ENCODE measurements at places on chromosomes 11 and 22.

DNA sequence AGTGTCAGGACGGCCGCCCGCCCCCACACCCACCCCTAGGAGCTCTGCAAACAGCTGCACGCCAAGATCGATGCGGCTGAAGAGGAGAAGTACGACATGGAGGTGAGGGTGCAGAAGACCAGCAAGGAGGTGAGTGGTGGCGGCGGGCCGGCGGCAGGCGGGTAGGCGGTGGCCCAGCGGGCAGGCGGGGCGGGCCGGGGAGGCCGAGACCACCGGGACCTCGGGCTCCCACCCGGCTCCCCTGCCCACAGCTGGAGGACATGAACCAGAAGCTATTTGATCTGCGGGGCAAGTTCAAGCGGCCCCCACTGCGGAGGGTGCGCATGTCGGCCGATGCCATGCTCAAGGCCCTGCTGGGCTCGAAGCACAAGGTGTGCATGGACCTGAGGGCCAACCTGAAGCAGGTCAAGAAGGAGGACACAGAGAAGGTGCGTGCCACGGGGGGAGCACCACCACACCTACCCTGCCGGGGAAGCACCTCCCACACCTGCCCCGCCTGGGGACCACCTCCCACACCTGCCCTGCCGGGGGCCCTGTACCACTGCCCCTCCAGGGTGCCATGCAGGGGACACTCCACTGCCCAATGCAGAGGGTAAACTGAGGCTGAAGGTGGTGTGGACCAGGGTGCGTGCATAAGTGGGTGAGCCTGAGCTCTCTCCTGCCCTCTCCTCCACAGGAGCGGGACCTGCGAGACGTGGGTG lies 2.1 kb downstream of the TNNI2 start:
- DNase-seq, result no peak

DNA sequence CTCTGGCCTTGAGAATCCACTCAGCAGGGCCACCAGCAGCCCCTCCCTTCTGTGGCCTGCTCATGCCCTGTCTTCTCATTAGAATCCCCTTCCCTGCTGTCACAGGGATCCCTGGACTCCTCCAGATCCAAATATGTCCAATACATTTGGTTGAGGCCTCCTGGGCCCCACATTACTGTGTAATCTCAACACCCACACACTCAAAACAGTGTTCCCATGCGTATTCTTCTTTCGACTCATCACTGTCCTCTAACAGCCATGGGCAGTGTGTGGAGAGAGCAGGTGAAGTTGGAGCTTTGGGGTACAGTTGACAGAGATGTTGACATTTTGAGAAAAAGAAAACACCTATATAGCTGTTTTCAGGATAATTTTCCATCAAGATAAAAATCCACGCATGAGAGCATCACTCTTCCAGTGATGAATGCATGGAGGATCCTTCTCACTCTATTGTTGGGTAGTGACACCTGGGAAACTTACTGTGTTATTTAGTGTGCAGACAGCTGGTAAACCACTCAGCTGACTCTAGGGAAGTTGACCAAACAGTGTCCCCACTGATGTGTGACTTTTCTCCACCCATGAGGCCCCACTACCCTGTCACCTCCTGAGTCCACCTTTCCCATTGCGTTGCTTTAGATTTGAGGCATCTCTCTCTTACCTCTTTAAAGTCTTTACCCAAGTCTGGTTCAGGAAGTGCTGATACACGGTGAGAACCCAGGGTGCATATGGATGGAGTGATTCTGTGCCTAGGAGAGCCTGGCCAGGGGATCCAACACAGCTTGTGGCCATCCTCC lies 28.7 kb upstream of the VPREB1 start:
- DNase-seq, result no peak

- DNase-seq, result no peak
Measured at GRCh38 chr11:75434051-75434450, 1.0 kb upstream of the KLHL35 start.

DNA sequence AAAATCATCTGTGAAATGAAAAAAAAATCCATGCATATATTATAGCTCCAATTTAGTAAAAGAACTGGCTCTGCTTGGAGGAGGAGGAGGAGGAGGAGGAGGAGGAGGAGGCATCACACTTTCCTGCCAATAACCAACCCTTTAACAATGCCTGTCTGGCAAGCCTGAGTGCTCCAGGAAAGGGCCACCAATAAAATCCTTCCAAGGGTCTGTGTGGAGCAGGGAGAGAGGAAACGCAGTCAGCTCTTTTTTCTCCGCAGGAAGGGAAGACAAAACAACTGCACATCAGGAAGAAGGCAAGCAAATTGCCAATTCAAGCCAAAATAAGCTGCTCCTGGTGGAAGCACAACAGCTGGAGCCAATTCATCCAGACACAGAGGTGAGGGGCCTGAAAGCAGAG lies 139.0 kb downstream of the KCNC1 start:
- no peak for DNase-seq

DNA sequence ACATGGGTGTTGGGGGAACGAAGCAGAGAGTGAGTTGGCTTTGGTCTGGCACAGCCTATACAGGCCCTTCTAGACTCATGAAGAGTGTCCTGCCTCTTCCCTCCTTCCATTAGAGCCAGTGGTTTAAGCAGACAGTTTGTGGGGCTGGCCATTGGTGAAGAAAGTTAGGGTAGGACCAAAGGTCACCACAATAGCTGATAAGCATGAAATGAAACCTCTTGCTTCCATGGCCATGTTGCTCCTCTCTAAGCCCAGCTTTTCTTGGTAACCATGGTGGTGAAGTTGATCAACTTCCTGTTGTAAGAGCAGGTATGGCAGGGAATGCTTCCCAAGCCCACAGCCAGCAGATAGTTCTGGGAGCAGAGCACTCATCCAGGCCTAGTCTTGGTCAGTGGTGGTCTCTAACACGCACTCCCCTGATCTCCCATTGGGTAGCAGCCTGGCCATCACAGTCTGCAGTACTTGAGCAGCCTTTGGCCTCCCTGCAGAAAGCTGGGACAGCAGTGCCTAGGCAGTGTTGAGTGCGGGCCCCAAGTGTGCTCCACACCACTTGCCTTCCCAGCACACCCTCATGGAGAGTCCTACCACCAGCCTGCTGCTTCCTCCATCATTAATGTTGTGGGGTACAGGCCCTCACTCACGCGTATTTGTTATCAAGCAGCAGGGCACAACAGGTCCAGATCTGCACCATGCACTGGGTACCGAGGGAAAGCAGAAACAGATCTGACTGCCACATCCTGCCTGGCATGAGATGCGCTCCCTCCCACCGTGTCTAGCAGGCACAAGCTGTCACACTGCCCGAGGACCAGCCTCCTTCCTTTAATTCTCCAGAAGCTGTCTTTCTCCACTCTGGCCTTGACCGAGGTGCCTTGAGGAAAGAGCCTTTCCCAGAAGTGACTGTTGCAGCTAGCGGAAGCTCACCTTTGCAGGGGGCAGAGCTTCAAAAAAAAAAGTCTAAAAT lies 65.8 kb upstream of the SUSD2 start:
- DNase-seq, result no peak

DNA sequence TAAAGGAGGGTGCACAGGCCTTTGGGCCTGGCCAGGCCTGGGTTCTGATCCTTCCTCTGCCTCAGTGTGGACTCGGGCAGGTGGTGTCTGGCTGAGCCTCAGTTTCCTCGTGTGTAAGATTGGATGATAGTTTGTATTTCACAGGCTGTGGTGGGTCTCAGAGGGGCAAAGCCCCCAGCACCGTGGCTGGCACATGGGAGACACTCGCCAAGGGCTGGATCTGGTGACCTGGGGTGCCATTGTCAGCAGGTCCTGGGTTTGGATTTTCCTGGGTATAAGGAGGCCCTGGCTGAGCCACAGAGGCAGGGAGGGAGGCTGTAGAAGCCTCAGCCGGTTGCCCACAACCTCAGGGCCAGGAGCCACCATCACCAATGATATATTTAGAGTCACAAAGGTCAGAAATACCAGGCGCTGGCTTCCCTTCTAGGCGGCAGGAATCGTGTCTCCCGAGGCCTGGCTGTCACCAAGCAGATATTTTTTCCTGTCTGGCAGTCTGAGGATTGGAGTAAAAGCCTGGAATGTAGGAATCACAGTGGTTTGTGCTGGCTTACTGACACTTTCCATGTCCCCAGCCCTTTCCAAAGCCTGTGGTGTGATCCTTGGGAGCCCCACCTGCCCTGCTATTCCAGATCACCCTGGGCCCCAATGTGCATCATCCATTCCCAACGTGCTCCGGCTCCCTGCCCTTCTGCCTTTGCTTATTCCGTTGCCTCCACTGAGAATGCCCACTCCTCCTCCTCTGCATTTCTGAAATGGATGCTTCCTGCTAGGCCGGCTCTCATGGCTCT lies 15.6 kb downstream of the KCNC1 start:
- no peak for DNase-seq

DNA sequence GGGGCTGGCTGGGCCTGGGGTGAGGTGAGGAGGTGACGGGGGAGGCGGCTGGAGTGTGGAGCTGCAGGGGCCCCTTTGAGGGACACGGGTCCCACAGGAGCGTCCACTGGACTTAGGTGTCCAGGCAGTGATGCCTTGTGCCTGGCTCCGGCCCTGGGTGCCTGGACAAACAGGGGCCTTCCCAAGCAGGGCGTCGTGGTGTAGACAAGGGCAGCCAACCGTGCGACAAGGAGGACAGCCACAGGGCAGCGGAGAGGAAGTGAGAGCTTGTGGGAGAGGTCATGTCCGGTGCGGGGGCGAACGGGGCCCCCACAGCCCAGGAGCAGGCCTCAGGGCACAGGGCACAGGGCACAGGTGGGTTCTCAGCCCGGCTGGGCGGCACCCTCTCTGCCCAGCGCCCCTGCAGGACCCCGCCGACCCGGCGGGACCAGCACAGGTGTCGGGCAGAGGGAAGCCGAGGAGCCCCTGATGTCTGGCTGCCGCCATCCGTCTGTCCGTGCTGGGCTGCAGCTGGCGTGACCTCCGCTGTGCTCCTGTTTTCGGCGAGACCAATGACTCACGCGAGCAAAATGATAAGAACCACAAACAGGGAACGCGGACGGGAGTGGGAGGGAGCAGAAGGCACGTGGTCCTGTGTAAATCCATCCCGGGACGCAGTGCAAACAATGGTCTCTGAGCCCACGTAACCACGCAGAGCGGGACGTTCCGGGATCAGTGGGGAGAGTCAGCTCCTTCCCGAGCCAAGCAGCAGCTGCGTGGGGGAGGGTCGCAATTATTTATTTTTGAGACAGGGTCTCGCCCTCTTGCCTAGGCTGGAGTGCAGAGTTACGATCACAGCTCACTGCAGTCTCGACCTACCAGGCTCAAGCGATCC lies 49.1 kb upstream of the A4GALT start:
- no peak for DNase-seq

DNA sequence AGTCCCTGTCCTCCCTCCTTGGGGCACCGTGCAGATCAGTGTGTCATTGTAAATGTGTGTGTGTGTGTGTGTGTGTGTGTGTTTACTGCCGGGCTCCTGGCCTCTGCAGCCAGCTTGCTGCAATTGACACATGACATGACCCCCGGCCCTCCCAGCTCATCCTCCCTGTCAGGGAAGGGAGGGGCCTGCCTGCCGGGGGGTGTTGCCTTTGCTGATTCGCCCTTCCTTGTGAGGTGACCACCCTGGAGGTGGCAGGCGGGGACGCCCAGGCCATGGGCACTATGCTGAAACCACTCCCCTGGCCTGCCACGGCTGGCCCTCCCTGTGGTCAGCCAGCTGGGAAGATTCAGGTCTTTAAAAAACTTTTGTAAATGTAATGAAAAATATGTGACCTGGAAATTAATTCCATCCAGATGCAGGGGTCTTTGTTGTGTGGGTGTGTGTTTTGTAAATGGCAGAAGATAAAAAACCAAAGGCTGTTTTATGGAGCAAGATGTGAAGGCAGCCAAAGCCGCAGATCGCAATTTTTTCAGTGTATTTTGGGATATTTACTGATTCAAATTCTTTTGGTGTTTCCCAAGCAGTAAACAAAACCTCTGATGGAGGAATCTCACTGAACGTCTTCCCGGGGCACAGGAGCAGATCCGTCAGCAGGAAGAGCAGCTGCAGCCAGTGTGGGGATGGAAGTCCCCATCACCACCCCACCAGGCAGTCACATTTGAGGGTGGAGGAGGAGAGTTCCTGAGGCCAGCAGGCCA lies 23.2 kb downstream of the SHISAL1 start:
- no peak for DNase-seq

DNA sequence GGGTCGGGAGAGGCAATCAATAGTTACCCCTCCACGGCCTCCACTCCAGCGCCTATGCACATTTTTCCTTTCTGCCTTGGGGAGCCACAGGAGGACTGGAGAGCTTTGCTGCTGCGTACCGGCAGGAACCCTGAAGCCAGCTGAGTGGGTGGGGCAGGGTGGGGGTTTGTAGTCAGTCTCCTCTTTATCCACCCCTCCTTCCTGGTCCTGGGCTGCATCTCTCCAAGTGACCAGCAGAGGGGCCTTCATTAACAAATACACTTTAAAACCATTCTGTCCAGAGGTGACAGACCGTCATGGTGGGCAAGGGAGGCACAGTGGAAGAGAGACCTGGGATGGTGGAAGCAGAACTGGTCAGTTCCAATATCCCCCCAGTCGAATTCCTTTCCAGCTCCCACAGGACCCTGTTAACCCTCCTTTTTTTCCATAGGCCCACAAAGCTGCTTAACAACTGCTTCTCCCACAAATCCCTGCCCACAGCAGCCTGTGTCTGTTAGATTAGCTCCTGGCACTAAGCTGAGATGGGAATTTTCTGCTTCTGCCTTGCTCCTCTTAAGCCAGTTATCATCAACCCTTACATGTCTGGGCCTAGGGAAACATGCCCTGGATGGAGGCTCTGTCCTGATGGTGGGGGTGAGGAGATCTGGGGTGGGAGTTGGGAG lies 3.9 kb upstream of the ABCG4 start:
- peak; percentile 37 for DNase-seq

DNA sequence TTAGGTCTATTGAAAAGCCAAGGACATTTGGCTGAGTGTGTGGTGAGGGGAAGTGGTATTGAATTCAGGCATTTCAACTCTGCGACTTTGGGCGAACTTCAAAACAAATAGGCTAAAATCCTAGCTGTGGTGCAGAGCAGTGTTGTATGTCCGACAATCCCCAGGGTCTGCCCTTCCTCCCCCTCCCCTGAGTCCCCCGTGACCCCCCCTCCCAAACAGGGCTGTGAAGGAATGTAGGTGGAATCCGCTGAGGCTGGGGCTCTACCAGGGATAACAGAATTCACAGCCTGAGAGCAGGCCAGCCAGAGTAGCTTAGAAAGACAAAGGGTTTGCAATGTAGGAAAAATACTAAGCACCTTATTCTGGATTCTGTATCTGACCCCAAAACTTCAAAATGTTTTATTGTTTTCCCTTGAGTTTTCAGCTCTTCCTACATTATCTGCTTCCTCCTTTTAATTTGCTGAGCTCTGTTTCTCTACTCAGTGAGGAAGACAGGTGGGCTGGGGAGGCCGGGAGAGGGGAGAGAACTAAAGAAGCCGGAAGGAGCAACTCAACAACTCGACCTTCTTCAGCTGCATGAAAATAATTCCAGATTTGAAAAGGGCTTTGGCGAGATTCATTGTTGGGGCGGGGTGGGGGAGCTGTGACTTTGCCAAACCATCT lies 315.2 kb downstream of the BLID start:
- no peak for DNase-seq

- peak; percentile 91 for DNase-seq
Measured at GRCh38 chr11:2901854-2902783, 16.5 kb upstream of the CDKN1C start.

Data from amniotic stem cell (primary cell).